ENCODE measurements at places on chromosomes 16 and 17. TPM values are rescaled to one million over a fixed set of nuclear protein-coding genes. Genes with fewer than 3 reads are reported as not detected.

CCL2 gene
- 24.8 TPM for total RNA-seq

IGSF6 gene
- not detected for total RNA-seq

FOXF1 gene
- not detected for total RNA-seq

TMC7 gene
- 7.2 TPM for total RNA-seq

CALB2 gene
- 5.9 TPM for total RNA-seq

TNK1 gene
- total RNA-seq, result 1.3 TPM

DHRS7C gene
- total RNA-seq, result not detected

KRT12 gene
- total RNA-seq, result not detected

TP53 gene
- total RNA-seq, result 53.1 TPM

Data from A549 treated with CORT108297 at 1 μM for 4 hours (cell line).